ENCODE measurements at places on chromosomes 6 and 20.

- no peak for DNase-seq
Observed at GRCh38 chr6:132614554-132614953, 9.5 kb downstream of the TAAR2 start.

DNA sequence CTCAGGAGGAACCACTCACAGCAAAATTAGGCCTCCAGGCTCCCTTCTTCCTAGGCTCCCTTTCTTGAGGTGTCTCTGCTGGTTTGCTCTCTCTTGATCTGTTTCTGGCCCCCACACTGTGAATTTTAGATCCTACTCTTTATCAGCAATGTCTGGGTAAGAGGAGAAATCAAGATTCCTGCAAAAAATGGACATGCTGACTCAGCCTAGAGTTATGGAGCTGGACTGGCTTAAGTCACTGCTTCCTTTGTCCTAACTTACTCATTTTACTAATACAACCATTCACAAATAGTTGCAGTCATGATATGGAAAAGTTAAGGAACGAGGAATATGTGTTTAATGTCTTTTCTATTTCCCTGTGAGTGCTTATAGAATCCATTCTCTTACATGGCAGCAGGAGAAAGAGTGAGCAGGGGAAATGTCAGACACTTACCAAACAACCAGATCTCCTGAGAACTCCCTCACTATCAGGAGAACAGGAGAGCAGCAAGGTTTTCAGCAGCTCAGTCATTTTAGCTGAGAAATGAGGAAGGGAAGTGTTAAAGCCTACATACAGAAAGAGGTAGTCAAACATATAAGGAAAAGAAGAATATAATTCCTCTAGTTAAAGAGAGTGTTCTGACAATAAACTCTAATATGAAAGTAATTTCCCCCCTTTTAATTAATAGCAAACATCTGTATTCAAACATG is 160.8 kb downstream of the PDE7B start:
- no peak for DNase-seq

- no peak for DNase-seq
Observed at GRCh38 chr20:57332105-57333089, 2.8 kb downstream of the SPO11 start.

DNA sequence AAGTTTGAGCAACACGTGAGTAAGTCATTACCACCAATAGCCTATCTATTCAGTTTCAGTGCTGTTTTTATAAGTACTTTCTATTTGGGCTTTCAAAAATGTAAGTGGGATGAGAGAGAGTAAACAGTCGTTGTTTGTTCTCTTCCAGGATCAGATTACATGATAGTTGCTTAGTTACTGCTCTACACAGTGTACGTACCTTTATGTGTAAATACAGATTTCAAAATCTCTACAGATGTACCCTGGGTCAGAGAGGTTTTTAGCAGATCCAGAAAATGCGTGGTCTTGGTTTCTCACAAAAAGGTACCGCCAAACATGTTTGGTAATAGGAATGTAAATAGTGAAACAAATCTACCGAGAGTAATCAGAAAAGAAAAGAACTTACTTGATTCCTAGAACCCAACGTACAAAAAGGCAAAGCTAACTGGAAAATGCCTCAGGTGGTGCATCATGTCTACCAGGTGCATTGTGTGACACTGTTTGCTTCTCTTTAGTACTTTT is 421.1 kb downstream of the BCKDHB start:
- peak; percentile 5 for DNase-seq

Measured in renal pelvis (tissue), 12 donors.